ENCODE measurements at places on chromosomes 16 and 17. TPM values are rescaled to one million over a fixed set of nuclear protein-coding genes. Genes with fewer than 3 reads are reported as not detected.

NUDT16L1 gene
- 39.3 TPM for total RNA-seq

- DNase-seq, result no peak
- no peaks in the 10 kb centered on the region for H3K27me3 ChIP-seq
- no peaks in the 10 kb centered on the region for H3K36me3 ChIP-seq
- no peak overlapping the region for H3K27ac ChIP-seq
- no peaks in the 10 kb centered on the region for H3K4me1 ChIP-seq
- no peak overlapping the region for H3K4me3 ChIP-seq
These were observed 33.2 kb downstream of the CYB5D2 start for GRCh38 chr17:4175921-4176807.

TCAP gene
- 1.3 TPM for total RNA-seq

GRCh38 chr17:52885882-52886281, 727.4 kb upstream of the CA10 start:
- peak; percentile 1 for DNase-seq
- H3K36me3 ChIP-seq, result no peaks in the 10 kb centered on the region
- no peaks in the 10 kb centered on the region for H3K4me1 ChIP-seq
- H3K27ac ChIP-seq, result no peak overlapping the region

CDH16 gene
- not detected for total RNA-seq

GRCh38 chr17:36740157-36740556, 138.8 kb downstream of the MRM1 start:
- H3K4me1 ChIP-seq, result peaks cover 10% of the 10 kb centered on the region
- no peaks in the 10 kb centered on the region for H3K27me3 ChIP-seq
- DNase-seq, result no peak

DNA sequence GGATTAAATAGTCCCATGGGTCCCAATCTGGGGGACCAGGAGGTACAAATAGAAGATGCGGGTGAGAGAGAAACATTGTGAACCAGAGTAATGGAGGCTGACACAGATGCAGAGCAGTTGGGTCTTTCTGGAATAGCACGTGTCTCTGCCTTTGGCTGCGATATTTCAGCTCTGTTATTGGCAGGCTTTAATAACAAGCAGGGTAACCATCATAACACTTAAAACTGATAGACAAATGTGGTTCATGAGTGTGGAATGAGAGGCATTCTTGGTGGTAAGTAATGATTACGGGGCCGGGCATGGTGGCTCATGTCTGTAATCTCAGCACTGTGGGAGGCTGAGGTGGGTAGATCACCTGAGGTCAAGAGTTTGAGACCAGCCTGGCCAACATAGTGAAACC, 110.3 kb downstream of the SNX29 start:
- H3K36me3 ChIP-seq, result no peaks in the 10 kb centered on the region
- no peak for DNase-seq
- H3K4me3 ChIP-seq, result no peak overlapping the region
- H3K4me1 ChIP-seq, result peaks cover 24% of the 10 kb centered on the region

DNA sequence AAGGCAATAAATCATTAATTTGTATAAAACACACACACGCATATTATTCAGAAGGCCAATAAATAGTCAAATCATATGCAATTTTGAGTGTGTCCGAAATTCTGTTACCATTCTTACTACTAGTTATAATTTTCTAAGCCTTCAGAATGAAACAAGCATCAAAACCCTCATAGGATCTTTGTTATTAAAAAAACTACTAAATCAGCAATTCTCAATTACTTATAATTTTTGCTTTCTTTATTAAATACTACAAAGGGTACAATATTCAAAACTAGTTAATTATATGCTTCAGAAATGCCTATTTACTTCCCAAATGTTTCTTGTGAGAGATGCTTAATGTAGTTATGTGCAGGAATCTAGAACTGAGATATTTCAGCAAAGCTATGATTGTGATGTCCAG, 413.1 kb upstream of the KIF2B start:
- H3K4me1 ChIP-seq, result no peaks in the 10 kb centered on the region
- no peak for DNase-seq
- H3K27ac ChIP-seq, result no peak overlapping the region
- no peak overlapping the region for H3K4me3 ChIP-seq

KRT9 gene
- not detected for total RNA-seq

CA7 gene
- not detected for total RNA-seq

DNA sequence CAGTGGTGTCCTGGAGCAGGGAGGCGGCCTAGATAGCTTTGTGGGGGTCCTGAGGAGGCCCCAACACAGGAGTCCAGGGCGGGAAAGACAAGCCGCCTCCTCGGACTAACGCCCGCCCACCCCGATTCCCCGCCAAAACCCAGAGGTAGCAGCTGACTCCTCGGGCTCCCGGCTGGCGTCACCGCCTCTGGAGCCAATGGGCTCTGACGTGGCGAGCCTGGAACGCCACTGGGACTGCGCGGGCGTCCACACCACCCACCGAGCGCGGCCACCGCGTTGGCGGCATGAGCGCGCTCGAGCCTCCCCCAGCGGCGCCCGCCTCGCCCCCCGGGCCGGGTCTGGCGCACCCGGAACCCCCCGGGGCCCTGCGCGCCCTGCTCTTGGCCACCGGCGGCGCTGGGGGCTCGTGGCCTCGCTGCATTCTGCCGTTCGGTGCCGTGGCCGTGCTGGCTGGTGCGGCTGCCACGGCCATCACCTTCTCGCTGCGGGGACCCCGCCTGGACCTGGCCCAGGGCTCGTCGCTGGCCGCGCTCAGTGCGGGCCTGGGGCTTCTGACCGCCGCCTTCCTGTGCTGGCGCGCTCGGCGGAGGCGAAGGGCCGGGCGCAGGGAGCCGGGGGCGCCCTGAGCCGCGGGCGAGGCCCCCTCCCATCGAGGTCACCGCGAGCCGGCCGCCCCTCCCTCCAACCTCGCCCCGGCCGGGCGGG, 3.4 kb upstream of the NTN3 start:
- peaks cover 40% of the 10 kb centered on the region for H3K4me1 ChIP-seq
- DNase-seq, result peak; percentile 84
- no peaks in the 10 kb centered on the region for H3K36me3 ChIP-seq
- peaks cover 21% of the 10 kb centered on the region for H3K27me3 ChIP-seq

TGFB1I1 gene
- total RNA-seq, result not detected

DNA sequence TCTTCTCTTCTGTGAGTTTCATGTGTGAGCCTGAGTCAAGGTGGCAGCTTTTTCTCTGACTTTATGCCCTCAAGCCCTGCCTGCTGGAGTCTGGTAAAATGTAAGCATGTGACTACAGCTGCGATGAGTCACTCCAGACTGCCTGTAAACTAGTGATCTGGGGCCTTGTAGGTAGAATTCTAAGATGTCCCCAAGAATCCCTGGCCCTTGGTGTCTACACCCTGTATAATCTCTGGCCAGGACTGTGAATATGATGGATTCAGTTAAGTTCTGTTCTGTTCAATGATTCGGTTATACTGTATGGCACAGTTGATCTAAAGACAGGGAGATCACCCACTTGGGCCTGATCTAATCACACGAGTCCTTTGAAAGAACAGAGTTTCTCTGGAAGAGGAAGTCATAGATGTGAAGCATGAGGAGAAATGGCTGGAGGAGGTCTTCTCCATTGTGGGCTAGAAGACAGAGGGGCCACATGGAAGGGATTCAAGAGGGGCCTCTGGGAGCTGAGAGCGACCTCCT, 29.8 kb downstream of the PRSS54 start:
- H3K36me3 ChIP-seq, result no peaks in the 10 kb centered on the region
- DNase-seq, result no peak
- no peak overlapping the region for H3K4me3 ChIP-seq
- H3K27ac ChIP-seq, result no peak overlapping the region
- no peaks in the 10 kb centered on the region for H3K27me3 ChIP-seq

GRCh38 chr17:15965528-15965927, 20.6 kb downstream of the ADORA2B start:
- peak; percentile 40 for DNase-seq
- peaks cover 33% of the 10 kb centered on the region for H3K4me1 ChIP-seq
- no peak overlapping the region for H3K4me3 ChIP-seq

- no peak overlapping the region for H3K27ac ChIP-seq
- no peak overlapping the region for H3K4me3 ChIP-seq
- no peaks in the 10 kb centered on the region for H3K36me3 ChIP-seq
- H3K4me1 ChIP-seq, result no peaks in the 10 kb centered on the region
- no peak for DNase-seq
- no peaks in the 10 kb centered on the region for H3K27me3 ChIP-seq
These were observed 62.4 kb upstream of the NLK start for GRCh38 chr17:27980043-27980442.

GRCh38 chr16:65070831-65071432, 50.9 kb downstream of the CDH11 start:
- no peak overlapping the region for H3K27ac ChIP-seq
- no peak for DNase-seq
- peaks cover 40% of the 10 kb centered on the region for H3K4me1 ChIP-seq
- no peaks in the 10 kb centered on the region for H3K36me3 ChIP-seq
- H3K4me3 ChIP-seq, result no peak overlapping the region

HEXD gene
- 41.8 TPM for total RNA-seq

- H3K27ac ChIP-seq, result no peak overlapping the region
- DNase-seq, result peak; percentile 30
- H3K27me3 ChIP-seq, result peaks cover 12% of the 10 kb centered on the region
- H3K4me3 ChIP-seq, result peak overlapping the region; percentile 74
These were observed 662 bp downstream of the COTL1 start for GRCh38 chr16:84617041-84617790.

- no peak for DNase-seq
- H3K4me3 ChIP-seq, result no peak overlapping the region
- no peaks in the 10 kb centered on the region for H3K27me3 ChIP-seq
- no peaks in the 10 kb centered on the region for H3K36me3 ChIP-seq
- peaks cover 3% of the 10 kb centered on the region for H3K4me1 ChIP-seq
These were observed 81.2 kb upstream of the GOT2 start for GRCh38 chr16:58815181-58815888.

DNA sequence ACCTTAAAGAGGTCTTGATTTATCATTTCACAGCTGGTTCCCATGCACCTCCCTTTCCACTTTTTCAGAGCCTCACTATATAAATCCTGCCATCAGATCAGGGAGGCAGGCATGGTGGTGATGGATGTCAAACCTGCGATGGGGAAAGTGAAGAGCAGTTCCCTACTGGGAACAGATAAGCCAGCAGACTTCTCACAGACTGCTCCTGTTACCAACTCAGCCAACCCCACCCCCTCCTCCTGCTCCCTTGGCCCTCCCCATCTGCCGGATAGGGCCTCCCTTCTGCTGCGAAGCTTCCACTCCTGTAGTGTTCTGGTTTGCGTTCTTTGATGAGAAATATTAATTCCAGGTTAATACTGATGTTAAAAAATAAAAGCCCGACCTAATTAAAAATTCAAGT, 232.1 kb downstream of the STX8 start:
- H3K27ac ChIP-seq, result no peak overlapping the region
- H3K36me3 ChIP-seq, result no peaks in the 10 kb centered on the region
- peaks cover 5% of the 10 kb centered on the region for H3K4me1 ChIP-seq
- DNase-seq, result peak; percentile 60

GRCh38 chr17:20944014-20944865, 98.6 kb downstream of the USP22 start:
- H3K27ac ChIP-seq, result peak overlapping the region; percentile 16
- peak; percentile 19 for DNase-seq
- H3K4me3 ChIP-seq, result no peak overlapping the region
- peaks cover 7% of the 10 kb centered on the region for H3K36me3 ChIP-seq
- H3K27me3 ChIP-seq, result no peaks in the 10 kb centered on the region

All from neural progenitor cell (in vitro differentiated cells).